ENCODE measurements at places on chromosomes 1 and 21.

DNA sequence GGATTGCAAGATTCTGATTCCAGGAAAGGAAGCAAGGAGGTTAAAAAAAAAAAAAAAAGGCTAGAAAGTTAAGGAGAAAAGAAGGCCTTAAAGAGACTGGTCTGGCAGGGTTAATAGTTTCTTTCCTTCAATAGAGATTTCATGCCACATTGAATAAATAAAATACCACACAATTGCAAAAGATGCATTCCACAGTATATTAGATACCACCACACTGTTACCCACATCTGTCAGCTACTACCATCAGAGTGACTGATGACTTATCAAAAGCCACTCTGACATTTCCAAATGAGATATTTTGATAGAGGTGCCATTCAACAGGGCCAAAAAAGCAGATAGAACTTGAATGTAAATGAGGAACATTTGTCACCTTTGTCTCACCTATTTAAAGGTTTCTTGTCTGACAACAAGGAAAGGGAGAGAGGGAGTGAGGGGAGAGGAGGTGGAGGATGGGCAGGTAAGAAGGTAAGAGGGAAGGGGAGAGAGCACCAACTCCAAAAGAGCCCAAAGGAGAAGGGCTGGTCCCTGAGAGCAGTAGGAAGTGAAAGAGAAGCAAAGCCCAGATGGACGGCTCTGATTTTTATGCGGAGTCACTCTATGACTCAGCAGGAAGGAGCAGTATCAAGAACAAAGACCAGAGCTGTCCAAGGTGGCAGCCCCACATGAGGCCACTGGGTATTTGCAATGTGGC, 38.3 kb downstream of the LRRN2 start:
- DNase-seq: peak; percentile 9

- DNase-seq: no peak
Observed at GRCh38 chr1:230435108-230435507, 9.0 kb upstream of the PGBD5 start.

DNA sequence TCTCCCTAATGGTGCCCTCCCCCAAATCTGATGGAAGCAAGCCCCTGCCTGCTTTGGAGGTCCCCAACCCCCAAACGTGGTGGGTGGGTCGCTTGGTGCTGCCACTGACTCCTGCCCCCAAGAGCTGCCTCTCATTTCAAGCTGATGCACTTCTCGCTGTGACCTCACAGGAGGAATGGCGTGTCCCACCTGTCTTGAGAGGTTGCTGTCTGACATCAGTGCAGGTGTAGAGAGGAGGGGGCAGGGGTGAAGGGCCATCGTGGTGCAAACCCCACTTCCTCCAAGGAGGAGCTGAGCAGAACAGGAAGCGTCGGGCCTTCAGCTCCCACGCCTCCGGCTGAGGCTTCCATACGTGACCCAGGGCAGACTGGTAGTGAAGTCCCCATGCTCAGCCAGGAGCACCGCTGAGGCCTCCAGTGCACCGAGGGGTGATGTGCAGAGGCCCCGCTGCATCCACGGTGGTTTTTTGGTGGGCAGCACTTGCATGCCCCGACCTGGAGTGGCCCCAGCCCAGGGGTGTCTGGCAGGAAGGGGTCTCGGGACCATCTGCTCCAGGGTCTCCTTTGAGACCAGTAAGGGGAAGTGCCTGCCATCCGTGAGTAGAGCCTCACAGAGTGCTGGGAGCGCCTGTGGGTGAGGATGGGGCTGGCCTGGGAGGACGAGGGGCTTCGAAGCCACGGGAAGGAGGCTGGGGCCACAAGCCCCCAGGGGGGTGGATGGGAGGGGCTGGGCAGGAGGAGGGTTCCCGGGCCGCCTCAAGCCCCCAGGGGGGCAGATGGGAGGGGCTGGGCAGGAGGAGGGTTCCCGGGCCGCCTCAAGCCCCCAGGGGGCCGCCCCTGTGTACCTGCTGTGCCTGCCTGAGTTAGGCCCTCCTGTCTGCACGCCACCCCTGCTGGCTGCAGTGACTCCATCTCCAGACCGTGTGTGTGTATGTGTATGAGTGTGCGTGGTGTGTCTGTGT, 39.8 kb downstream of the WDR4 start:
- DNase-seq: no peak

DNA sequence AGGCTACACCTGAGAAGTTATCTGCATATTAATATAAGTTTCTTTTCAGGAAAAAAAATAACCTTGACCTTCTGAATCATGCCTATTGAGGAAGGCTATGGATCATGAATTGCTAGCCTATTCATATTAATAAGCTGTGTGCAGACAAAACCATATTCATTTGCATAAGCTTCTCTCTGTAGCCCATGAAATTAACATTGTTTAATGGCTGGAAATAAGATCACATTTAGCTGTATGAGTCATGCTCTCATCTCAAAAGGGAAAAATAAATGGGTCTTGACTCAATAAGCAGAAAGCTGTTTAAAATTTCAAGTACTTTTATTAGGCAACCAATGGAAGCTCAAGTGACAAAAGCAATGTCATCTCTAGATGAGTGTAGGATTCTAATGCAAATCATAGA, 330.0 kb upstream of the DEPDC1 start:
- no peak for DNase-seq

DNA sequence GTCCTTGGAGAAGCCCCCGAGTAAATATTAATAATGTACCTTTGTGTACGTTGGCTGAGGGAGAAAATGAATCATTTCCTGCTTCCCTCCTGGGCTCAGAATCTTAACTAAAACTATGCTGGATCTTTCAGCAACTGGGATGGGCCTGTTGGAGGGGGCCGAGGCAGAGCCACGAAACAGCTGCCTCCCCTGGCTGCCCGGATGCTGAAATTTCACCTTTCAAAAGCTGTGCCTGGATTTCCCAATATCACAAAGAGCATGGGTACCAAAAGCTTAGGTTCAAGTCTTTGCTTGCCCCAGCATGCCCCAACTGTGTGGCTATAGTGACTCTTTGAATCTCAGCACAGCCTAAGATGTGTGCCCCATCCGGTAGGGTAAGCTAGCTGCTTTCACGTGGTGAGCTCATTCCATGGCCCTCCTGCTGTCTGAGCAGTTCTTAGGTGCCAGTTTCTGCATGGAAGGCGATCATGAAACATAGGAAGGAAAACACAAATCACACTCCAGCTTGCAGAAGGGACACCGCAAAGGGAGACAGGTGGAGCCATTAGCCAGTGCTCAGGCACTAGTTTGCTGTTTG, 473.5 kb downstream of the PTPRU start:
- DNase-seq: no peak

DNA sequence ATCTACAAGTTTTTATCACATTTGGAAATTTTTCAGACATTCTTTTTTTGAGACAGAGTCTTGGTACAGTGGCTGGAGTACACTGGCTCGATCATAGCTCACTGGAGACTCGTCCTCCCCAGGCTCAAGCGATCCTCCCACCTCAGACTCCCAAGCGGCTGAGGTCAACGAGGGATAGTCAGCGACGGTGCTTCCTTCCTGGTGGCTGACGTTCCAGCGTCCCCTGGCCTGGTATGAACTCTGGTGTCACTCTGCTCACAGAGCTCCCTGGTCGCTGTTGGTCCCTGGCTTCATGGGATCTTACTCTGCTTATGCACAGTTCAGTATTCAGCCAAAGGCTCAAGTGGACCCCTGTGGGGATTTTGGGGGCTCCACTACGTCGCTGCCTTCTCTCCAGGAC, 3.5 kb upstream of the ARHGEF16 start:
- DNase-seq: no peak

GRCh38 chr1:63642901-63643300, 49.7 kb downstream of the PGM1 start:
- DNase-seq: no peak
